Skin of body (tissue), 3 donors: ENCODE measurements at places on chromosomes 7 and 10. TPM values are rescaled to one million over a fixed set of nuclear protein-coding genes. Genes with fewer than 3 reads are reported as not detected.

Gene ZNF735
- total RNA-seq: not detected

Gene ARPC1B
- 42.1 TPM for total RNA-seq

Gene GPR15LG
- 2.1 TPM for total RNA-seq

Gene TMEM26
- 5.1 TPM for total RNA-seq

Gene PON1
- 0.10 TPM for total RNA-seq
